ENCODE measurements at places on chromosomes 6 and 20. TPM values are rescaled to one million over a fixed set of nuclear protein-coding genes. Genes with fewer than 3 reads are reported as not detected.

DNA sequence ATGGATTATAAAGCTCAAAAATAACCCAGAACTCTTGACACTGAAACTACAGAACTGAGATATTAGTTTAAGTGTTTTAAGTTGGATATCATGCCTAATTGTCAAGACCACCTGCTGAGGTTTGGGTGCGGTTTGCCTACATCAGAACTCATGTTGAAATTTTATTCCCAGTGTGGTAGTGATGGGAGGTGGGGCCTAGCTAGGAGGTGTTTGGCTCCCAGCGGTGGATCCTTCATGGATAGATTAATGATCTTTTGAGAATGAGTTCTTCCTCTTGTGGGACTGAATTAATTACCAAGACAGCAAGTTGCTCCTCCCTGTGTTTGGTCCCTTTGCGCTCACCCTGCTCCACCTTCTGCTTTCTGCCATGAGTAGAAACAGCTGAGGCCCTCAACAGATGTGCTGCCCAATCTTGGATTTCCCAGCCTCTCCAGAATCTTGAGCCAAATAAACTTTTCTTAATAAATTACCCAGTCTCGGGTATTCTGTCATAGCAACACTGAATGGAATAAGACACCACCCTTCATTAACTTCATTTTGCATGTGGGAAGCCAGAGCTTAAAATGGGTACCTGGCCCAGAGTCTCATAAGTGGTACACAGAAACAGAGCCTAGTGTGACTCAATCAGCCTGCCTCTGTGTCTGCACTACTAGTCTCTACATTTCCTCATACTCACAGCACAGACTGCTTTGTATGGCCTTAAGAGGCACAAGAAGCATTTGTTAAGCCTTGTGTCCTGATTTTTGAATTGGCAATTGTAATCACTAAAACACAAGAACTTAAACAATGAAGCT is 158.4 kb downstream of the IBTK start:
- no peak for DNase-seq

GRCh38 chr6:121823437-121823851 is 388.0 kb downstream of the GJA1 start:
- no peak for DNase-seq

- DNase-seq: no peak
Measured at GRCh38 chr6:70312165-70312745, 9.4 kb upstream of the COL9A1 start.

- DNase-seq: no peak
Measured at GRCh38 chr6:4773181-4773580, 3.0 kb upstream of the CDYL start.

DNA sequence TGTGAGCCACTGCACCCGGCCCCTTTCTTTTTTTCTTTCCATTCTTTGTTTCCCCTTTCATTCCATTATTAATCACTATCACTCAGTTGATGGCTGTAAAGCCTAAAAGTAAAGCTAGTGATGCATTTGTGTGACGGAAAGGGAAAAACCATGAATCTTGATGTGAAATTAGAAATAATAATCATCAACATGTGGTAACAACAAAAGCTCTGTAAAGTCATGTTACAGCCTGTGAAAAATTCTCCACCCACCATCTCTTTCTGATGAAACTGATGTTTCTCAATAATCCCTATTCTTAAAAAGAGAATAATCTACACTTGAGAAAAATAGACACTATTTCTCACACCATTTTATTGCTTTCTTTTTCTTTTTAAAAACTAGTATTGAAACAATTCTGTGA is 80.0 kb downstream of the CRYBG1 start:
- DNase-seq: no peak

The ZNF831 gene
- total RNA-seq: 1.3 TPM
